Sciatic nerve (tissue), 2 donors: ENCODE measurements at places on chromosomes 1 and 21. TPM values are rescaled to one million over a fixed set of nuclear protein-coding genes. Genes with fewer than 3 reads are reported as not detected.

The PODN gene
- total RNA-seq = 222 TPM

The PRPF38A gene
- total RNA-seq = 38.8 TPM

The NECTIN4 gene
- total RNA-seq = 0.09 TPM

DNA sequence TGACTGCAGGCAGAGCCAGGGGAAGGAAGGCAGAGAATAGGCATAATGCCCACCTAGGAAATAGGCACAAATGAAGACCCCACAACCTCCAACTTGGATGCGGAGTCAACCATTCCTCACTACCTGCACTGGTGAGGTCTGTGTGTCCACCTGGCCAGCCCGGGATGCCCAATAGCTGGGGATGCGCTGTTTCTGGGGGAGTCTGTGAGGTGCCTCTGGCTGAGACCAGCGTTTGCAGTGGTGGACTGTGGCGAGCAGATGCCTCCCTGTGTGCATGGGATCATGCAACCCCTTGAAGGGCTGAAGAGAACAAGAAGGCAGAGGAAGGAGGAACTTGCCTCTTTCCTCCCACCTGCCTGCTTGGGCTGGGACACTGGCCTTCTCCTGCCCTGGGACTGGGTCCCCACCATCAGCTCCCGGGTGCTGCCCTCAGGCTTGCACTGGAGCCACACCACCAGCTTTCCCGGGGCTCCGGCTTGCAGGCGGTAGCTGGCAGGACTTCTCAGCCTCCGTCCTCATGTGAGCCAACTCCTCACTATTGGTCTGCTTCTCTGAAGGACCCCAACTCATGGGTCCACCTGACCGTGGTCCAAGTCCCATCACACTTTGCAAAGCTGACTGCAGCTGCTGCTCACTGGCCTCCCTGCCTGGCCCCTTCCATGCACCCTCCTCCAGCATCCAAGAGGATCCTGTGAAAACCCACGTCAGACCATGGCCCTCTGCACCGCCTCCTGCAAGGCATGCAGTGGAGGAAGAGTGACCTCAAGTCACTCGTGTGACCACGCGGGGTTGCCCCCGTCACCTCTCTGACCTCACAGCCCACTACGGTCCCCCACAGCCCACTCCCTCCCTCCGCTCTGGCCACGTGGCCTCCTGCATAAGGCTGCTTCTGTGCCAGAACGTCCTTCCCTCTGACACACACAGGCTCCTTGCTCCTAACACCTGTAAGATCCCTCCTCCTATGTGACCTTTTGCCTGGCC, 2.7 kb upstream of the PDE9A start:
- DNase-seq = no peak

DNA sequence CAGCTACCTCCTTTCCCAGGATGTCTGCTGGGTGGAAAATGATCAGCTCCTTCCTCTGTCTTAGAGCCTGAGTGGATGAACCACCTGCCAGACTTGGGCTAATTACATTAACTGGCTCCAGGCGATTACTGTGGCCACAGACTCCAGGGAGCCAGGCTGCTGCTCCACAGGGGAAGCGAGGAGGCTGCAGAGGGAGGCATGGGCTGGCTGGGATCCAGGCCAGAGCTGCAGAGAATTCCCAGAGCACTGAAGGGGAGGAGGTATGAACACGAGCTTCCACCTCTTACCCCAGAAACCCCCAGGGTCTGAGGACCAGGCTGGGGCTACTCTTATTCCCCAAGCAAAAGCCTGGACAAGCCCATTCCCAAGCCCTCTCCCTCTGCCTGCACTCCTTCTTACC, 136.0 kb upstream of the KLHDC7A start:
- no peak for DNase-seq

DNA sequence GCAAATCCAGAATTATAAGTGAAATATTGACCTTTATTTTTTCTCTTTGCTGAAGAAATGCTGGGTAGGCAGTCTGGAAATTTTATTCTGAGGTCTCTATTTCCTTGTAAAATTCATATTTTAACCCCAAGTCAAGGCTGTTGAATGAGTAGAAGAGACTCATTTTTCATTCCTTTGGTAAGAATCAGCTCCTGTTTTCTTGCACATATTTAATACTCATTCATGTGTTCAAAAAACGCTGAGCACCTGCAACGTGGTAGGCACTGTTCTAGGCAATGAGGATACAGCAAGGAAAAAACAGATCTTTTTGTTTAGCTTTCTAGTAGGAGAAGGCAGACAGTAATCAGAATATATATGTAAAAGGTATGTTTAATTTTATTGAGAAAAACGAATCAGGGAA, 1.5 kb downstream of the PRKAA2 start:
- no peak for DNase-seq

GRCh38 chr1:50929376-50929958, 30.6 kb downstream of the FAF1 start:
- DNase-seq = no peak

DNA sequence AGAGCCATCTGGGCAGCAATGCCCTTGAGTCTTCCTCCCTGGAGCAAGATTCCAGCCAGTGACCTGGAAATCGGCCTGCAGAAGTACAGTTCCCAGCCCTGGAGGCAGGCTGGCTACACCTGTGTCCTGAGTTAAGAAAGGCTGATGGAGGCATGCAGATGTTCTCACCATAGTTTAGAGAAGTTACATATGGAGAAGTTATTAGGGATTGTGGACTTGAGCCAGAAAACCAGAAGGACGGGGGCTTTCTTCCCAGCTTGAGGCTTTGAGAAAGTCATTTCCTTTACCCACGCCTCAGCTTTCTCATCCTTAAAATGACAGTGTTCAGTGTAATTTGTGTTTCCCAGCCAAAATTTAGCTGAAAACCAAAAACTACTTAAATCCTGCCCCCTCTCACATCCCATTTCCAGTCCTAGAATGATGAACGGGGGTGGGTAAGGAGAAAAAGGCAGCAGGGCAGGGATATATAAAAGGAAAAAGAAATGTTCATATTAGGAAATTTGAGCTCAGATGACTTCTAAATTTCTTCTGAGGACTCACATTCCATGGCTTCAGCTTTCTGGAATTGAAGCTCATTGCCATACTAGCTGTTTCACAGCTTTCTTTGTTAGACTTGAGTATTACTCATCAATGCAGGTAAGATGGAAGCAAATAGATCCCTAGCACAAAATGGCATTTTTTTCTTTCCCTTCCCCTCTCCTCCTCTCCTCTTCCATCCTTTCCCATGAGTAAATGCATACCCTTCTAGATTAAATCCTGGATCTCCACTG, 14.4 kb upstream of the C8B start:
- no peak for DNase-seq

DNA sequence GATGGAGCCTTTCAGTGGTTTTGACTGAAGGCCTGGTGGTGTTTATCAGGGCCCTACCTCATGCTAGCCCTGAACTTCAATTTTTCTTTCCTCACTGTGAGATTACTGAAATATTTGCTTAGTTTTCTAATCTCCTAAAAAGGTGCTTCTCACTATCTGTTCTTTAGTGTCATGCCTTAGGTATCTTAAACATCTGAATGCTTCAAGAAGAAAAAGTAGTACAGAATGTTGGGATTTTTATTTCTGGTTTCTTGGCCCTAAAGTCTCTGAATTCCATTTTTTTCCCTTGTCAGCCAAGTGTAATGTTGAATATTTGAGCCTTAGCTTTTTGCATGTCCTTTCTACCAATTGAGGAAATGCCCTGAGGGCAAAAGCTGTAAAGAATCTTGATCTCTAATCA, 47.9 kb upstream of the PRKACB start:
- no peak for DNase-seq

DNA sequence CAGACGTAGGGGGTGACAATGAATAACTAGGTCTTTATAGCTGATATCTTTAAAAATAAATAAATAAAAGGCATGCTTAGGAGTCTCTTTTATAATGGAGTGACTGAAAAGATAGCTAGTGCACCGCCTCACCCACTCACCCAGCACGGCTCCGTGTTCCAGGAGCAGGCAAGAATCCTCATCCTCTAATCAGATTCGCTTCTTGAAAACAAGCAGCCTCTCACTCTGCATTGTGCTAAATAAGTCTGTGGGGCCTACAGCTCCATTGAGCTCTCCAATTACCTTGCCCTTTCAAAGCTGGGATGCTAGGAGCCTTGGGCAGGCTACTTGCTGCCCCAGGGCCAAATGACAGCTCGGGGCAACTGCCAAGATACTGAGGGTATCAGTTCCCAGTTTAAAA, 91.5 kb downstream of the TIAM1 start:
- DNase-seq = no peak

- peak; percentile 89 for DNase-seq
Measured at GRCh38 chr1:27097484-27097917, 57.4 kb downstream of the SLC9A1 start.

DNA sequence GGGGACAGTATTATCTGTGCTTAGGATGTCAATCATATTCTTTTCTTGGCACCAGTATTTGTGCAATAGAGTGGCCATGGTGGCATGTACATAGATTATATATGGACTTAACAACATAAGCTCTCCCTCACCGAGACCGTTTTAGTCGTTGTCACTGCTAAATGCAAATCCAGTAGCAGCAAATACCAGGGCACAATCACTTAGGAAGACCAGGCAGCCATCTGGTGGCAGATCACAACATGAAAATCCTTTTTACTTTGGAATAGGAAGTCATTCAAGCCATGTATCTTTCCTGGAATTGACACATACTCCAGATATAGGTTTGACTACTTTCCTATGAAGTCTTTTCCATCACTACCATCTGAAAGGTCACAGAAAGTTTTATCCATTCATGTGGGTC, 53.2 kb upstream of the C1orf87 start:
- no peak for DNase-seq

DNA sequence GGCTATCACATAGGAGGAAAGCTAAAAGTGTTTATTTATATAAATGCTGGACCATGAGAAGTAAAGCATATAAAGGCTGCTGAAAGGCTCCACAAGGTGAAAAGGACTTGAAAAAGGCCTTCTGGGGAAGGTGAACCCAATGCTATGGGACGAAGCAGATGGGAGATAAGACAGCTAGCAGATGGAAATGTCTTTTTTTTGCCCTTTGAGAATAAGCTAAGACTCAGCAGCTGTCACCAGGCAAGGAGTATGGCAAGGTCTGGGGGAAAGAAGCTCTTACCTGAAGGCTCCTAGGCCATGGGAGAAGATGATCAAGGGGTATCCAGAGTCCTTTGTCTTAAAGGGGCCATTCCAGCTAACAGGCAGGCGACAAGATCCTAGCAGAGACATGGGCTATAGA, 9.9 kb downstream of the PAFAH2 start:
- DNase-seq = no peak

DNA sequence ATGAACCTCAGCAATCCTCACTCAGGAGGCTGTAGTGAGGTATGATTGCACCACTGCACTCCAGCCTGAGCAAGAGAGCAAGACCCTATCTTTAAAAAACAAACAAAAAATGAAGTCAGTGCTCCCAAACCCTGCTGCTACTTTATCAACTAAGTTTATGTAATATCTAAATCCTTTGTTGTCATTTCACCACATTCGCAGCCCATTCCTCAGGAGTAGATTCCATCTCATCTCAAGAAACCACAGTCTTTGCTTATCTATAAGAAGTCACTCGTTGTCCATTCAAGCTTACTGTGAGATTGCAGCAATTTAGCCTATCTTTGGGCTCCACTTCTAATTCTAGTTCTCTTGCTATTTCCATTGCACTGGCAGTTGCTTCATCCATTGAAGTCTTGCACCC, 44.3 kb upstream of the RGL1 start:
- no peak for DNase-seq

- no peak for DNase-seq
Measured at GRCh38 chr1:42935971-42936308, 22.7 kb downstream of the SLC2A1 start.
